Panc1 (cell line): ENCODE measurements at places on chromosomes 2 and 18.

- DNase-seq: no peak
These were observed 51.0 kb upstream of the GORASP2 start for GRCh38 chr2:170878066-170878465.

- DNase-seq: no peak
These were observed 108.2 kb upstream of the ERBB4 start for GRCh38 chr2:212646698-212647366.

- no peak for DNase-seq
These were observed 179.6 kb downstream of the KLHL29 start for GRCh38 chr2:23564615-23564960.

DNA sequence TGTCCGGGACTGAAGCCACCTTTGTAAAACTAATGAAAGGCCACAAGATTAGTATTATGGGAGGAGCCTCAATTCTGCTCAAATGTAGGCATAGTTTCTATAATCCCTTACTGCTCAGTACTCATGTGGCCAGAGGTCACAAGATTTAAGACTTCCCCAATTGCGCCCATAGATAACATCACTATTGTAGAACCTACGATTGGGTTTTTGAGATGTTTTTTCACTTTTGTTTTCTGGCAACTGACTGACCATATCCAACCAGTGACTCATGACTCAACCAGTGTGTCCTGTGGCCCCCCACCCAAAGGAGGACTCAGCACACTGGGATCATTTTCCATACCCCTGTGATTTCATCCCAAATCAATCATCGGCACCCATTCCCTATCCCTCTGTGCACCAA lies 15.2 kb upstream of the TSPYL6 start:
- DNase-seq: no peak

GRCh38 chr18:28036488-28036887 lies 140.4 kb downstream of the CDH2 start:
- DNase-seq: no peak
